ENCODE measurements at places on chromosomes 11 and 22.

DNA sequence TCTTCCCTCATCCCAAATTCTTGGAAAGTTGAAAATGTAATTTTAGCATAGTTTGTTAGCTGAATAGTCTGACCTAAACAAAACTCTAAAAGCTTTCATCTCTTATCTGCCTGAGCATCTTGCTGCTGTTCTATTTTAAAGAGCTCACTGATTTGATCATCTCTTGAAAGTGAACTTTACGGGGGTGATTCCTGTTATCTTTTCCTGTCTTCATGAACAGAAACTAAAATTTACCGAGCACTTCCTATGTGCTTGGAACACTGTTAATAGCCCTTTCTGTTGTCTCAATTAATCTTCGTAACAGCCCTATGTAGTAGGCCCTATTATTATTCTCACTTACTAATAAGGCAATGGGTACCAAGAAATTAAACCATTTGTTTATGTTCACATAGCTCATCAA is 12.3 kb downstream of the AMOTL1 start:
- no peak for DNase-seq

DNA sequence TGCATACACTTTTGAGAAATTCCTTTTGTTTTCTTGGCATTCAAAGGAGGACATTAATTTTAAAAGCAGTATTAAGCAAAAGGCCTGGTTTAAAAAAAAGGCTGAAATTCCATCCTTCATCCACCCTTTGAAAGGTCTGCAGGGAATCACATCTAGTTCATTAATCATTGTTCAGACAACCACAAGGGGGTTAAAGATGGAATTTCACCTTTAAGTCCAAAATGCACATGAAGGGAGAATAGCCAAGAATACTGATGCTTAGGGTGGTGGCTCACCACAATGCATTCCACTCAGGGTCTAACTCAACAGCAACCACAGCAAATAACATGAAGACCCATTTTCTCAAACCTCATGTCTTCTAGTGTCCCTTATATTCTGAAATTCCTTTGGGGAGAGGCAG is 256.9 kb downstream of the CADM1 start:
- DNase-seq = no peak

- DNase-seq = no peak
Observed at GRCh38 chr11:75073459-75074190, 23.1 kb downstream of the OR2AT4 start.

DNA sequence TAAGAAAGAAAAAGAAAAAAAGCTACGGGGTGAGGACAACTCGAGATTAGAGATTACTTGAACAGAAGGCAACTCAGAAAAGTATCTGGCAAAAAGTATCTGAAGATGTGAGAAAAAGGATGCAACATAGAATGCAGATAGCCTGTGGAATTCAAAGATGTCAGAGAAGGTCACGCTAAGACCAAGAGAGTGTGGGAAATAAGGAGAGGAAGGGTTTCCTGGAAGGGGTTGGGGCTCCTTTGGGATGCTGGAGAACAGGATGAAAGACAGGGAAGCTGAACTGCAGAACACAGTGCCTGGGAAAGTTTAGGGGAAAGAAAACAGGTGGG is 1.2 kb downstream of the GUCY1A2 start:
- DNase-seq = no peak

DNA sequence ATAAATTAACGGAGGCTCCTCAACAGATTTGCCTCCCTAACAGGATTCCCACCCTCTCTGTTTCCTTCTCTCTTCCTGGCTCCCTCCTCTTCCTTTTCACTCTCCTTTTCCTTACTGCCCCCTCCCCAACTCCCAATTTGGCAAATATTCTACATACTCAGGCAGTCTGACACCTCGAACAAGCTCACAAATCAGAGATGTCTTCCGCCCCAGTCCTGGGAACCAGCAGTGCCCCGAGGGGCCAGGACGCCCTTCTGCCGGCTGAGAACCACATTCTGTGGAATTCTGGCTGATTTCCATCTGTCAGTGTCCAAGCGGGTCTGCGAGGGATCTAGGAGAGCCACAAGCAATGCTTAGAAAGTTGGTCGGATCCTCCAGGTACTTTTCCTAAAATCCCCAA is 94.0 kb downstream of the NTM start:
- no peak for DNase-seq

DNA sequence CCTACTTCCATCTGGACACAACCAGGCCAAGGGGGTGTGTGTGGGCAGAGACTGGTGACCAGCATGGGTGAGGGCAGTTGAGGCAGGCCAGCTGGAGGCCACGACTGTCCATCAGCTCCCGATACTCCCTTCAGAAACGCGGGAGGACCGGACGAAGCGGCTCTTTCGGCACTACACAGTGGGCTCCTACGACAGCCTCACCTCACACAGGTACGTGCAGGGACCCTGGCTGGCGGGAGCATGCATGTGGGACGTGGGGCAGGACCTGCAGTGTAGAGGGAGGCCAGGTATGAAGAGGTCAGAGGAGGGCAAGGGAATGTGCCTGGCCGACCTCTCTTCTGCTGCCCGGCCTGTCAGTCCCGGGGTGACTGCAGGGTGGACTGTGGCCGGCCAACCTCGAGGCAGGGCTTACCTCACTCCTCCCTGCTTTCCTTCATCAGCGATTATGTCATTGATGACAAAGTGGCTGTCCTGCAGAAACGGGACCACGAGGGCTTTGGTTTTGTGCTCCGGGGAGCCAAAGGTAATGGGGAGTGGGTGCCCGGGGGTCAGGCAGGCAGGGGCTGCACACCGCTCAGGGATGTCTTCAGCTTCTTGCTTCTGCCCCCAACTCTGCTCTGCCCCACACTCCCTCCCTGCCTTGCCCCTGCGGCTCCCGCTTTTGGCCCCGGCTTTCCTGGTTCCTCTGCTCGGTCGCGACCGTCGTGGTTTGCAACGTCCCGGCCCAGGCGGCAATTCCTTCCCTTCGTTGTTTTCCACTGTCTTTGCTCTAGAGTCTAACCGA is 31.3 kb downstream of the SHANK3 start:
- no peak for DNase-seq
